ENCODE measurements at places on chromosomes 4 and X. TPM values are rescaled to one million over a fixed set of nuclear protein-coding genes. Genes with fewer than 3 reads are reported as not detected.
A peak's percentile ranks its signal among the peaks of the same experiment; 100 is the strongest.

CD38 gene
- 7.5 TPM for total RNA-seq

TEX11 gene
- not detected for total RNA-seq

TMSB15B gene
- 2.9 TPM for total RNA-seq

DNA sequence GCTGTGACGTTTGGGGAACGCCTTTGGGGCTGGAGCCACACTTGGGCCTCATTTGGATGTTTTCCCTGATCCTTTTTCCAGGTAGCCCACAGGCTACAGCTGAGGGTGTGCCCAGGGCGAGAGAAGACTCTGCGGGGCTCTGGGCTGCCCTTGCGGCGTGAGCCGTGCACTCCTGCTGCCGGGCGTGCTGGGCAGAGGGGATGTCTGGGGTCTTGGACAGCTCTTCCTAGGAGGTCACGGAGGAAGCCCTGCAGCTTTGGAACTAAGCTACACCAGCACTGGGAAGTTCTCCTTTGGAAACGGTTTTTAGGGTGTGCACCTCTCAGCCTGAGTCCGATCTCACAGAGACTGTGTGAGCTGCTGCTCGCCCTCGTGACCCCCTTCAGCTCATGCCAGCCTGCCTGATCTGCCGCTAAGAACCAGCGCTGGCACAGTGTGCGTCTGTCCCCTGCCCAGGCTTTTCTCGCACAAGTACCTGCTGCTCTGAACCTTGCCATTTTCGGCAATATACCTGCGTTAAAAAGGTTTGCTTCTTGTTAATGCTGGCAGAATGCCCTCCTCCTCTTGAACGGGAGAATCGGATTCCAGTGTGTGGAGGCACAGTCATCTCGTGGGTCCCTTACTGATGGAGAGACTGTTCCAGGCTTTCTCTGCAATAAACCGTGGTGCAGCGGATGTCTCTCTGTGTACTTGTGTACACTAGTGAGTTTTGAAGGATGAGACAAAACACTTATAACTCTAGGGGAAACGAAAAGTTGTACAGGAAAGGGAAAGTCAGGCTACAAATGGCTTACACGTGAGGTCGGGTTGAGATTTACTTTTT lies 14.3 kb downstream of the MSANTD1 start:
- no peaks in the 10 kb centered on the region for H3K27me3 ChIP-seq
- no peak for DNase-seq
- H3K36me3 ChIP-seq = no peaks in the 10 kb centered on the region
- H3K4me1 ChIP-seq = no peaks in the 10 kb centered on the region

DNA sequence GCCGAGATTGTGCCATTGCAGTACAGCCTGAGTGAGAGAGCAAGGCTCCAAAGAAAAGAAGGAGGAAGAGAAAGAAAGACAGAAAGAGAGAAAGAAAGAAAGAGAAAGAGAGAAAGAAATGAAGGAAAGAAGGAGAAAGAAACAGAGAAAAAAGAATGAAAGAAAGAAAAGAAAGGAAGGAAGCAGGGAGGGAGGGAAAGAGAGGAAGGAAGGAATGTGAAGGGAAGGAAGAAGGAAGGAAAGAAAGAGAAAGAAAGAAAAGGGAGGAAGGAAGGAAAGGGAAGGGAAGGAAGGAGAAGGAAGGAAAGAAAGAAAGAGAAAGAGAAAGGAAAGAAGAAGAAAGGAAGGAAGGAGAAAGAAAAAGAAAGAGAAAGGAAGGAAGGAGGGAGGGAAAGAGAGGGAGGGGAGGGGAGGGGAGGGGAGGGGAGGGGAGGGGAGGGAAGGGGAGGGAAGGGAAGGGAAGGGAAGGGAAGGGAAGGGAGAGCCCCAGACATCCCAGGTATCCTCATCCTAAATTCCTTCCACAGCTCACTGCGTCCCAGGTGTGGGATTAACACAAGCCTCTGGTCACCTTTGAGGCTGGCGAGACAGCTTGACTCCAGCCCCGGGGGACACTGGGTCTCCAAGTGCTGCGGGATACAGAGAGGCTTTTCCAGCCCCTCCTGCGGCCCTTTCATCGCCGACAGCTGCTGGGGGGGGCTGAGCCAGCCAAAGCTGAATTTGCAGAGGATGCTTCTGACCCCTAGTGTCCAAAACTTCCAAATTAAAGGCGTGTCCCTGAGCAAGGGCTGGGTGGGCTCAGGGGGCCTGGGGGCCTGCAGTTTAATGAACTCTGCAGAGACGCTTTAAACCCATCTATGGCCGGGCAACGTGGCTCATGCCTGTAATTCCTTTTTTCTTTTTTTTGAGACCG lies 24.2 kb upstream of the CSF2RA start:
- no peaks in the 10 kb centered on the region for H3K36me3 ChIP-seq
- peaks cover 11% of the 10 kb centered on the region for H3K27me3 ChIP-seq
- peaks cover 5% of the 10 kb centered on the region for H3K4me1 ChIP-seq
- H3K27ac ChIP-seq = no peak overlapping the region

DNA sequence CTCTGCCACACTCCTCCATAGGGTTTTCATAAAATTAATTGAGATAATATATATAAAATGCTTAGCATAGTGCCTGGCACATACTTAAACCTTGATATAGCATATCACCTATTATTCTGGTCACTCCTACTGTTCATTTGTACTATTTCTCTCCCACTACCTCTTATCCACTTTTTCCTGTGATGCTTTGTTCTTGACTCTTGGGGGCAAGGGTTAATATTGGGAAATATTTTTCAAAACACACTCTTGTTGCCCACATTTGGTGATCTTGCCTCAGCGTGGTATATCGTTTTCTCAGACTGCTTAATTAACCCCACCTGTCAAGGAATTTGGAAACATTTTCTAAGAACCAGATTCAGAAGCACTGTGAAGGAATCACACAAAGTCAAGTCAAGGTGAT lies 16.3 kb downstream of the SERPINA7 start:
- no peaks in the 10 kb centered on the region for H3K27me3 ChIP-seq
- no peaks in the 10 kb centered on the region for H3K36me3 ChIP-seq
- no peak overlapping the region for H3K27ac ChIP-seq
- DNase-seq = no peak

DNA sequence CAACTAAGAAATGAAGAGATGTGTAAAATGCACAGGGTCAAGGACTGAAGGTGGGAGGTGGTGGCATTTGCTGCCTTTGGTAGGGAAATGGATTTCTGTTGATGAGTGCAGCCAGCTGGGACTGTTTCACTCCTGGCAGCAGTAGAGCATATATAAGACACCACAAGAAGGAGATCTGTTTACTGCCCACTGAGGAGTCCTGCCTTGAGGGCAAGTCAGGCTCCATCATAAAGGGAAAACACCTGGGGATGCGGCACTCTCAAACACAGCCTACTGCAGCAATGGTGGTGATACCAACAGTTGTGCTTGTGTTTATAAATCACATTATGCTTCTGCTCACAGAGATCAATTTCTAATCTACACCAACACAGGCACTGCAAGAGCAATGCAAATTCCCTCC lies 222.1 kb downstream of the TACR3 start:
- no peaks in the 10 kb centered on the region for H3K27me3 ChIP-seq
- no peaks in the 10 kb centered on the region for H3K4me1 ChIP-seq
- H3K36me3 ChIP-seq = no peaks in the 10 kb centered on the region
- no peak for DNase-seq
- no peak overlapping the region for H3K27ac ChIP-seq

DNA sequence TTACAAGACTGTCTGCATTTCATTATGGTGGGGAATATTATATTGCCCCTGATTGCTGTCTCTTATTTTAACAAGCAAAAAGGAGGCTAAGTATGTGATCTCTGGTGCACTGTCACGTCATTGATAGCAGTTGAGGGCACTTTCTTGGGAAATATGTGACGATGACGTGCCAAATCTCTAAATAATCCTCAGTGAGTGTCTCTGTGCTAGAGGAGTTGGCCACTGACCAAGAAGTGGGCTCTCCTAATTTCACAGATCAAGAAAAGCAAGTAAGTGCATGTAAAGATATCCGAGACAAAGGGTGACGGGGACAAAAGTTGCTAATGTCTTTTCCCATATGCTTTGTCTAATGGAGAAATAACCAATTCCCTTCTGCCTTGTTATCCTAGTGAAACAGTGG lies 487.4 kb upstream of the TENM3 start:
- no peak overlapping the region for H3K27ac ChIP-seq
- H3K4me3 ChIP-seq = no peak overlapping the region
- H3K27me3 ChIP-seq = no peaks in the 10 kb centered on the region

DNA sequence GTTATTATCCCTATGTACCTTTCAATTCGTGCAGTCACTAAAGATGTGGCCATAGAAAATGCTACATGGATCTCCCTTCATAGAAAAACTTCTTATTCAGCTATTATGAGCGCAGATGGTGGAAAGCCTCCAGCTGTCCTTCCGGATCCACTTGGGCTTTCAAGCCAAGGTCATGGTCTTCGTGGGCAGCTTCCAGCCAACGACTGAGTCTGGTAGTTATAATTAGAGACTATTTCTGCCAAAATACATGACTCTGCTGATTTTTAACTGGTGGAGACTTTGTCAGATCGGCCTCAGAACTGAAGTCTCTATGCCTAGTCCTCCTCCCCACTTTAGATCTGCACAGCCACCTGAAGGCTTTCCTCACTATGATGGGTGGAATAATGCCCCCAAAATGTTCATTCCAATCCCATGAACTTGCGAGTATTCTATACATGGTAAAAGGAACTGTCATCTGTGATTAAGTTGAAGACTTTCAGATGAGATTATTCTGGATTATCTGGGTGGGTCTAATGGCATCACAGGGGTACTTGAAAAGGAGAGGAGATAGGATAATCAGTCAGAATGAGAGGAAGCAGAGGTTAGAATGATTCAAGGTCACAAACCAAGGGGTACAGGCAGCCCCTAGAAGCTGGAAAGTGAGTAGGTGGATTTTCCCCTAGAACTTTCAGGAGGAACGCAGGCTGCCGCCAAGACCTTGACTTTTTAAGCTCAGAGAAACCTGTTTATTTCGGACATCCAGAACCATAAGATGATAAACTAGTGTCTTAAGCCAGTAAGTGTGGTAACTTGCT lies 171.1 kb upstream of the CXCL13 start:
- H3K4me3 ChIP-seq = no peak overlapping the region
- H3K27ac ChIP-seq = no peak overlapping the region
- H3K36me3 ChIP-seq = no peaks in the 10 kb centered on the region
- no peaks in the 10 kb centered on the region for H3K27me3 ChIP-seq

DNA sequence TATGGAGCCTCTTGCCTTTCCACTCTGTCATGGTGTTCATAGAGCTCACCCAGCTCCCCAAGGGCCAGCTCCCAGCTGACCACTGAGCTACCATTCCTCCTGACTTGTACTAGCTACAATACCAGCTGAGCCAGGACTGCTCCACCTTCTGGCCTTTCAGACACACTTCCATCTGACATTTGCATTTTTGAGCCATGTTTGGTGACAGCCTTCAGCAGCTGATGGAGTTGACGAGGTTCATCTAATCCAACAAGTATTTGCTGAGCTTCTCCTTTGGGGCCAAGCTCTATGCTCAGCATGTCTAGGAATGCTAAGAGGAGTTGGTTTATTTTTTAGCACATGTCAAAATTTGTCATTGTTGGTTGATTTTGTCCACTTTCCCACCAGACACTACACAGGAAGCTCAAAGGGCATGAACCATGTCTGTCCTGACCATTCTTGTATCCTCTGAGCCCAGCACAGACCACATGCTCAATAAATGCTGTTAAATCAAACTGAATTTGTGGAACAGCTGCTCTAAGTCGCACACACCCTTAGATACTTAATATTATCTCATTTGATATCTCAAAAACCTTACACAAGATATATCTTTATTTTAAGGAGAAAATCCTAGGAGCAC lies 142.6 kb upstream of the PPARGC1A start:
- no peak overlapping the region for H3K4me3 ChIP-seq
- no peaks in the 10 kb centered on the region for H3K36me3 ChIP-seq
- H3K27me3 ChIP-seq = no peaks in the 10 kb centered on the region
- H3K27ac ChIP-seq = no peak overlapping the region
- no peaks in the 10 kb centered on the region for H3K4me1 ChIP-seq

GRCh38 chr4:58515226-58515625 lies 1405.0 kb upstream of the IGFBP7 start:
- H3K4me1 ChIP-seq = no peaks in the 10 kb centered on the region
- no peaks in the 10 kb centered on the region for H3K27me3 ChIP-seq
- no peaks in the 10 kb centered on the region for H3K36me3 ChIP-seq
- no peak for DNase-seq

GRCh38 chrX:67351411-67351810 lies 192.4 kb upstream of the AR start:
- no peaks in the 10 kb centered on the region for H3K36me3 ChIP-seq
- H3K4me1 ChIP-seq = no peaks in the 10 kb centered on the region
- no peak overlapping the region for H3K4me3 ChIP-seq
- H3K27ac ChIP-seq = no peak overlapping the region
- H3K27me3 ChIP-seq = no peaks in the 10 kb centered on the region

DNA sequence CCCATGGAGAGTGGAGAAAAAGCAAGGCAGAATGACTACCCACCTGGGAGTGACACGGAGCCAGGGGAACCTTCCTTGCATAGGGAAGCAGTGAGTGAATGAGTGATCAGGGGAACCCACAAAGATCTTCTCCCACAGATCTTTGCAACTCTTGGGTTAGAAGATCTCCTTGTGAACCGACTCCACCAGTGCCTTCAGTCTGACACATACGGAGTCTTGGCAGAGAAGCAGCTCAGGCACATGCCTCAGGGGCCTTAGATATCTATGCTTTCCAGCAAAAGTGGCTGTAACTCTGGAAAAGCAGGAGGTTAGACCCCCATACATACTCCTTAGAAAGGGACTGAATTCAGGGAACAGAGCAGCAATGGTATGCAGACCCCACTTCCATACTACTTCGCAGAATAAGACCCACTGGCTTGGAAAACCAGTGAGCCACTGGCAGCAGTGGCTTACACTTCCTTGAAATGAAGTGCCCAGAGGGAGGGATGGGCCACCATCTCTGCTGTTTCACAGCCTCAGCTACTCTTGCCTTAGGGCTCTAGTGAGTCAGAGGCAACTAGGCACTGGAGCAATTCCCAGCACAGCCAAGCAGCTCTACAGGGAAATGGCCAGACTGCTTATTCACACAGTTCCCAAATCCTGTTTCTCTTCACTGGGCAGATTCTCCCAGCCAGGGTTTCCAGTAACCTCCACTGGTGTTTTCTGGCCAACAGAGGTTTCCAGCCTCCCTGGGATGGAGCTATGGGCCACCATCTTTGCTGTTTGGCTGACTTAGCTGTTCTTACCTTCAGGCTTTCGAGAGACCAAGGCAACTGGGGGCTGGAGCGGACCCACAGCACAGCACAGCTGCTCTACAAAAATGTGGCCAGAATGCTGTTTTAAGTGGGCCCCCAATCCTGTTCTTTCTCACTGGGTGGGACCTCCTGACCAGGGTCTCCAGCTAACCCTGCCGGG lies 82.8 kb upstream of the TCEAL2 start:
- H3K4me3 ChIP-seq = no peak overlapping the region
- no peak overlapping the region for H3K27ac ChIP-seq
- no peaks in the 10 kb centered on the region for H3K36me3 ChIP-seq
- DNase-seq = no peak

- H3K27me3 ChIP-seq = no peaks in the 10 kb centered on the region
- peak; percentile 27 for DNase-seq
- no peaks in the 10 kb centered on the region for H3K36me3 ChIP-seq
- no peak overlapping the region for H3K4me3 ChIP-seq
- peaks cover 4% of the 10 kb centered on the region for H3K4me1 ChIP-seq
Measured at GRCh38 chr4:7256984-7257810, 64.9 kb downstream of the SORCS2 start.

DNA sequence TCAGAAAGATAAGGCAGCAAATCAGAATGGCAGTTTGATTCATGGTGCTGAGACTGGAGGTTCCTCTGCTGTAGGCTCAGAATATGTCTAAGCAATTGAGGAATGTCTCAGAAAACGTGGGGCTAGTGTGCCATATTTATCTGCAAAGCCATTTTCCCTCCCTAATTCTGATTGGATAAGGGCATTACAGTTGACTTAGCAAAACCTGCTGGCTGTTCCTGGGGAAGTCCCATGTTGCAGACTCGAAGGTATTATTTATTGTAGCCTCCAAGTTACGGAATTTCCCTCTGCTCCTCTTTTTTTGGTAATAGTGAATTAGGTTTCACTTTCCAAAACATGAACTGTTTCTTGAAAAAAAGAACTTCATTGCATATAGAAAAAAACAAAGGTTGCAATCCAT lies at the start of gene CXCL10:
TSS of gene CXCL10 (minus strand) at position 109 of the 400 bp plus-strand sequence. CDS start at position 43, 66 bp downstream.
- no peaks in the 10 kb centered on the region for H3K27me3 ChIP-seq
- H3K27ac ChIP-seq = no peak within 1 kb of the TSS
- H3K36me3 ChIP-seq = no peaks in the 10 kb centered on the region
- DNase-seq = no peak
